Astrocyte (in vitro differentiated cells and primary cell): ENCODE measurements at places on chromosomes 1 and 21. TPM values are rescaled to one million over a fixed set of nuclear protein-coding genes. Genes with fewer than 3 reads are reported as not detected.

The PMVK gene
- total RNA-seq: 15.5 and 15.6 TPM in 2 replicates

The SPATA45 gene
- 0.65 TPM in 1 of 2 replicates, not detected in the other for total RNA-seq

The ESPN gene
- total RNA-seq: 0.66 and 0.96 TPM in 2 replicates

The UBASH3A gene
- not detected in 2 replicates for total RNA-seq

The COG2 gene
- 25.9 and 27.1 TPM in 2 replicates for total RNA-seq

The PADI3 gene
- 0.09 TPM in 1 of 2 replicates, not detected in the other for total RNA-seq

The SELENBP1 gene
- 7.2 and 7.3 TPM in 2 replicates for total RNA-seq

The ANKRD65 gene
- 0.64 TPM in 1 of 2 replicates, not detected in the other for total RNA-seq

The CELSR2 gene
- 8.5 and 10.0 TPM in 2 replicates for total RNA-seq

The PROK1 gene
- not detected in 2 replicates for total RNA-seq

The COX20 gene
- total RNA-seq: 48.0 and 51.0 TPM in 2 replicates

The CCDC17 gene
- 2.4 and 3.8 TPM in 2 replicates for total RNA-seq

GRCh38 chr1:165717918-165718515 is 19.7 kb upstream of the ALDH9A1 start:
- DNase-seq: peak; percentile 47

DNA sequence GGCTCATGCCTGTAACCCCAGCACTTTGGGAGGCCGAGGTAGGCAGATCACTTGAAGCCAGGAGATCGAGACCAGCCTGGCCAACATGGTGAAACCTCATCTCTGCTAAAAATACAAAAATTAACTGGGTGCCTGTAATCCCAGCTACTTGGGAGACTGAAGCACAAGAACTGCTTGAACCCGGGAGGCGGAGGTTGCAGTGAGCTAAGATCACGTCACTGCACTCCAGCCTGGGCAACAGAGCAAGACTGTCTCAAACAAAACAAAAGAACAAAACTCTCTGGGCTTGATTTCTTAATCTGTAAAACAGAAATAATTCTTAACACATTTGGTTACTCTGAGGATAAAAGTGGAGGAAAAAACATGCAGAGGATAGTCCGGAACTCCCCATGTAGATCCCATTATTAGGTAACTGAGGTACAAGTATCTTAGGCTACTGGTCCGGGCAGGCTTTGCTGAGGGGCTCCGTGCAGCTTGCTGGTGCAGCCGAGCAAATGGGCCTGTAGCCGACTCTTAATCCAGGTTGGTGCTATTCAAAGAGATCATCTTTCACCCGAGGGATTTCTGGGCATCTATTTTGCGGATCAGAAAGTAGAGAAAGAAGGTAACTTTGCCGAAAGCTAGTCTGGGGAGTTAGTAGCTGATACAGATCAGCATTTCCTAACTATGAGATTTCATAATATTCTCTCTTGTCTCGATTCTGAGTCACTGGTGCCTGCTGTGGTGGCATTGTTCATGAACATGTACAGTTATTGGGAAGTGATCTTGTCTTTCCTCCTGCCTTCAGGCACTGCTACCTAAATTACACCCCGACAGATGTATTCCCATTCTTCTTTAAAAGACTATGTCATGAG is 56.8 kb downstream of the NFIA start:
- DNase-seq: peak; percentile 21

DNA sequence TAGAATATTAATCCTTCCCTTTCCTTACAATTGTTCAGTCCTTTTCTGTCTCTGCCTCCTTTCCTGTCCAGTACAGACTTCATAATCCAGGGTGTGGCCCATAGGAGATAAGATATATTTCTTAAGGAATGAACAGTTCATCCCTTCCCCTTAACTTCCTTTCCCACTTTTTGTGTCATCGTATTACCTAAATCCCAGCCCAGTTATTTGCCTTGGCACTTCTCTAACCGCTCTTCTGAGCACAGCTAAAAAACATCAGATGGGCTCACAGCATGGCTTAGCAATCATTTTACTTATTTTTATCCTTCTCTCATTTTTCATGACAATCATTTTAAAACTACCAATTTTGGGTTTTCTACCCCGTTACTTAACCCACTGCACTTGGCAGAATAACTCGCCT is 39.6 kb downstream of the F3 start:
- DNase-seq: no peak

DNA sequence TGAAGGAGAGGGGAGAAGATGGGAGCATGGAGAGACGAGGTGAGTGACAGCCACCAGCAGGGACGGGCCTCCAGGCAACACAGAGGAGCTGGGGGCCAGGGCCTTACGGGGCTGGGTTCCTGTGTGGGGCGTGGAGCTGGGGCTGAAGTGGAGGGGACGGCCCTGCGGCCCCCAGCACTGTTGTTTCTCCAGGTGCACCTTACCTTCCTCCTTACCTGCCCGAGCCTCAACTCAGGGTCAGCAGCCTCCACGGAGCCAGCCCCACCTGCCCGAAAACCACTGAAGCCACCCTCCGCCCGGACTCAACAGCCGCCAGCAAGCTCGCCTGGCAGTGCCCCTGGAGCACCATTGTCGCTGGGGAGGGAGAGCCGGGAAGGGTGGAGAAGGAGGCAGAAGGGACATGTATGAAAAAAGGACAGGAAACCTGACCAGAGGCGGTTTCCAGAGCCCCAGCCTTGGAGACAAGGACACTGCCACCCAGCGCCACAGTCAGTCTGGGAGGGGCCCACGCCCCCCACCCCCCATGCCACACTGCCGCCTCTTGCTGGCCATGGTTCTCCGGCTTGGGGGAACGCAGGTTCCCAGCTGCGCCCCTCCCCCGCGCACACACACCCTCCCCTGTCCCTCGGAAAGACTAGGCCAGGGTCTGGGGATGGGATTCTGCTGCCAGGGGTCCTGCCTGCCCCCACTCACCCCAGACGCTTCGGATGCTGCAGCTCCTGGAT is 10.6 kb downstream of the PLA2G2F start:
- no peak for DNase-seq

- DNase-seq: no peak
Measured at GRCh38 chr1:81757398-81758020, 43.2 kb upstream of the ADGRL2 start.

GRCh38 chr1:185936641-185937040 is 202.4 kb downstream of the HMCN1 start:
- DNase-seq: no peak

- DNase-seq: peak; percentile 89
Measured at GRCh38 chr1:116514708-116515525, 55.9 kb downstream of the CD58 start.

DNA sequence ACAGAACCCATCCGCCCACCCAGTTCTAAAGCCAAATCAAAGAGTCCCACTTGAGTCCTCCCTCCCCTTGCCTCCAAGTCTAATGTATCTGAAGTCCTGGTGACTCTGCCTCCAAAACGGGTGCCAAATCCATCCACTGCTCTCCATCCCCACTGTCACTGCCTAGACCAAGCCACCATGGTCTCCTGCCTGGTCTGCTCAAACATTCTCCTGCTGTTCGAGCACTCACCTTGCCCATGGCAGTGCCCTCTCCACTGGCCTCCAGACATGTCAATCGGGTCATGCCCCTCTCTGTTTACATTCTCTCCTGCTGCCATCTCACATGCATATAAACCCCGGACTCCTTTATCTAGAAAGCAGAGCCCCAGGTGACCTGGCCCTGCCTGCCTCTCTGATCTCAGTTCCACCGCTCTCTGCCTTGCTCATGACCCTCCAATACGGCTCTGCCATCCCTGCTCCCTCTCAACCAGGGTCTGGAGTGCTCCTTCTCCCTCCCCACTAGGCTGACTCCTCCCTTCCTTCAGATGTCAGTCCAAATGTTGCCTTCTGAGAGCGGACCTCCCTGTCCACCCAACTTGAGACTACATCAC is 32.1 kb upstream of the MX1 start:
- no peak for DNase-seq

DNA sequence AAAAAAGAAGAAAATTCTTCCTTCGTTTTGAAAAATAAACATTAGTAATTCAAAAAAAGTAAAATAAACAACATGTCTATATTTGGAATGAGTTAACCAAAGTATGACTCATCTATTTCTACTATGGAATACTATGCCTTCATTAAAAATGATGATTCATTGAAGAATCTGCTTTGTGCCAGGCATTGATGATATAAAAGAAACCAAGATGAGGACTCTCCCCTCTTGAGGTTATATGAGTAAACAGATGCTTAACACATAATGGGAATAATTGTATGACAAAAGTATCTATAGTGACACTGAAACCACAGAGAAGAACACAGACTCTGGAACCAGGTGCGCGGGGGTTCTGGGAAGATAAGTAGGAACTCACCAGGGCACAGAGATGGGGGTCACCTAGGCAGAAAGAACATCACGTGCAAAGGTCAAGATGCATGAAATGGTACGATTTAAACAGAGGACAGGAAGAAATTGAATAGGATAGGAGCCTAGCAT is 18.8 kb downstream of the ELF3 start:
- DNase-seq: peak; percentile 88

- no peak for DNase-seq
Measured at GRCh38 chr1:47224676-47225399, 7.2 kb downstream of the TAL1 start.

GRCh38 chr1:111302374-111302773 is 11.7 kb downstream of the CHIA start:
- DNase-seq: no peak

- no peak for DNase-seq
Measured at GRCh38 chr21:34973685-34974084, 75.4 kb downstream of the RUNX1 start.

- DNase-seq: no peak
Measured at GRCh38 chr1:229087906-229088305, 183.0 kb upstream of the RAB4A start.

DNA sequence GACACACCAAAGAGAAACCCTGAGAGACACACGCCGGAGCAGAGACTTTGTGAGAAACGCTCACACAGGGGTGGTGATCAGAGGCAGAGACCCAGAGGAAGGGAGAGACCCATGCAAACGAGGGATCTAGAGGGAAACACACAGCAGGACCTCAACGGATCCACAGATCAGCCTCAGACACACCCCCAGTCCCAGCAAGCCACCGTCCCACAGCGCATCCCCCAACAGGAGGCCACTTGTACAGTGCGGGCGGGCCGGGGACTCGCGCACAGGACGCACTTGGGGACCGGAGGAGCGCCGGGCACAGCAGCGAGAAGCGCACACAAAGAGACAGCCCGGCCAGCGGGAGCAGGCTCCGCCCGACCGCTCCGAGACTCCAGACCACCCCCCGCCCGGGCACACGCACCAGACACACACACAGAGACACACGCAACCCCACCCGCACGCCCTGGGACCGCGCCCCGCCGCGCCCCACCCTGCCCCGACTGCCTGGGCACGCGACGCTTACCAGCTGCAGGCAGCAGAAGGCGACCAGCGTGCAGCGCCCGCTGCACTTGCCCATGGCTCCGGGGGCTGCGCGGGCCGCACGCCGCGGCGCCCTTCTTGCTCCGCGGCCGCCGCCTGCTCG is 587 bp downstream of the NKAIN1 start:
- DNase-seq: no peak

GRCh38 chr21:35227786-35228185 is 178.7 kb upstream of the RUNX1 start:
- no peak for DNase-seq

GRCh38 chr21:43884012-43884860 is 19.2 kb downstream of the AGPAT3 start:
- DNase-seq: peak; percentile 33

DNA sequence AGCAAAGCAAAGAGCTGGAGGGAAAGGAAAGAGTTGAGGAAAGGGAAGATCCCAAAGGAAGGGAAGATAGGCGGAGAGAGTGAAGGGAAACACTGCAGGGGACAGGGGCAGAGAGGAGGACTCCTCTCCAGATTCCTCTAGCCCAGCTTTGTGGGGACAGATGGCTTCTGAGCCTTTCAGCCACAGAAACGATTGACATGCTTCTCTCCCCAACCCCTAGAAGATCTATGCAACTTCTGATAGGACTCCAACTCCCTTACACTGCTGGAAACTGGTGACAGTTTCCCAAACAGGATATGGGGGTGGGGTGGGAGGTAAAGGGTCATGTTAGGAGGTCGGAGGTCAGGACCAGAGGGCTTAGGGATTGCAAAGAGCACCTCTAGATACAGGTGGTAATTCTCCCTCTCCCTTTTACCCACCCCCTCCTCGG is 6.5 kb downstream of the MEX3A start:
- DNase-seq: no peak

GRCh38 chr1:9181176-9181906 is 52.4 kb upstream of the GPR157 start:
- DNase-seq: no peak

DNA sequence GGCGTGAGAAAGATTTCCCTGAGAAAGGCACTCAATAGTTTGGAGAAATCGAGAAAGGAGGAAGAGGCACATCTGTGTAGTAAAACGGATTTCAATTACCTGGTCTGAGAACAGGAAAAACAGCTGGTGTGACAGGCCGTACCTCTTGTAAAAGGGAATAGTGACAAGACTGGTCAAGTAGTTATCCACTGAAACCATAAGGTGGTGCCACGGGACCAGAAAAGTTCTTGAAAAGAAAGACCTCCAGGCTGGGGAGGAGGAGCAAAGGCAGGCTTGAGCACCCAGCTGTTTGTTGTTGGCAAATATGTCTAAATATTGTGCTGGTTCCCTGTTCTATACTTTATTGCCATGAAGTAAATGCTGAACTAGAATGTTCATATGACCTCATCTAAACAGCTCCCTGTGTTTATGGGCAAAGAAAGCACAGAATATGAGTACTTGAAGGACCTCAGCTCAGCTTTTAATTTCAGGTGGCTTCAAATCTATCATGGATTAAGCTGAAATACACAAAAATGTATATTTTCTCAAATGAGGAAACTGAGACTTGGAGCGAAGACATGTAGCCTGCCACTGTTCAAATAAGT is 4.0 kb downstream of the HAO2 start:
- DNase-seq: no peak

DNA sequence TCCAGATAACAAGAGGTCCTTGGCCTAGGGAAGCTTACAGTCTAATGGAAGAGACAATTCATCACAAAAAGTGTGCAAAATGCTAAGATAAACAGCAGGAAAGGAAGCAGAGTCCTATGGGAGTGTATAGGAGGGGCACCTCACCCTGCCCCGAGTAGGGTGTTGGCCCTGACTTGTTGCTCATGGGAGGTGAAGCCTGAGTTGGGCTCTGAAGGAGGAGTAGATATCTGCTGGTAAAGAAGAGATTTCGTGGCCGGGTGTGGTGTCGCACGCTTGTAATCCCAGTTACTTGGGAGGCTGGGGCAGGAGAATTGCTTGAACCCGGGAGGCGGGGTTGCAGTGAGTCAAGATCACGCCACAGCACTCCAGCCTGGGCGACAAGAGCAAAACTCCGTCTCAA is 18.6 kb upstream of the GPR37L1 start:
- DNase-seq: no peak
